HFFc6 (cell line): ENCODE measurements at places on chromosomes 4 and X. TPM values are rescaled to one million over a fixed set of nuclear protein-coding genes. Genes with fewer than 3 reads are reported as not detected.
A peak's percentile ranks its signal among the peaks of the same experiment; 100 is the strongest.

TMEM144 gene
- total RNA-seq = 0.34 TPM in 2 replicates

GRCh38 chrX:75989806-75990590 lies 182.9 kb upstream of the PBDC1 start:
- H3K4me3 ChIP-seq = no peak overlapping the region
- DNase-seq = no peak
- H3K27ac ChIP-seq = no peak overlapping the region
- no peaks in the 10 kb centered on the region for H3K36me3 ChIP-seq

DNA sequence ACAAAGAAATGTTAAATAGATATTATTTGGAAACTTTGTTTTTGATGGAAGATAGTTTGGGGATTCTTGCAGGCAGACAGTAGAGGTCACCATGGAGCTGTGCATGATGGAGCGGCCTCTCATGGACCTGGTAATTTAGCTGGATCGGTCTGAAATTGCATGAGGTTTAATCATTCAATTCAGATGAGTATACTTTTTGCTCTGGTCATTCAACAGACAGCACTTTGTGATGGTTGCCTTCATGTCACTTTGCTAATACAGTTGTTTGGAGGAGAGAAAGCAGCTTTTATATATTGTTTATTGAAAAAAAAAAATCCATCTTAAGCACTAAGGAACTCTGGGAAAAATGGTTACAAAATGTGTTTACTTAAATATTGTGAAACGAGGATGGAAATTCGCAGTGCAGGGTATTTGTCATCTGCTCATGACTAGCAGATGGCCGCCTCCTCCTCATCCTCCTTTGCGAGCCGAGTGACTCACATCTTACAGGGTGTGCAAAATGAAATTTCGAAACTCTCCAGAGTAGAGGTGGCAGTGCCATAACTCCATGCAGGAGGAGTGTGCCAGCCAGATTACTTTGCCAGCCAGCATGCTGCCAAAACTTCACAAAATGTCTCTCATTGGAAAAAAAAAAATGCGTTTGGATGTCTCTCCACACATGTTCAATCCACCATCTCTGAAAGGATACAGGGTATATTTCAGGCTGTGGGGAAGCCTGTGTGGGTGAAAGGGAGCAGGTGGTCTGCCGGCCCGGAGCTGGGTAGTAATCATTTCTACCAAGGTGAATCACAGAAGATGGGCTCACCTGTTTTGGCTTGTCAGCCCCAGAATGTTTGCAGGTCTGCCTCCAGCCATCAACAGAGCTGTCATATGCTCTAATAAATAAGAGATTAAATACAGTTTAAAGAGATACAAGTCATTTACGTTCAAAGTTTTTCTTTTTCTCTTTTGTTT lies 314.9 kb upstream of the DIPK2B start:
- H3K4me1 ChIP-seq = peaks cover 65% of the 10 kb centered on the region
- peaks cover 5% of the 10 kb centered on the region; the same call in 1 of the 2 replicates for H3K36me3 ChIP-seq
- DNase-seq = peak; percentile 86
- H3K27me3 ChIP-seq = peaks cover 3% of the 10 kb centered on the region; the same call in 1 of the 2 replicates

GRCh38 chrX:96176921-96177320 lies 507.7 kb upstream of the DIAPH2 start:
- no peaks in the 10 kb centered on the region for H3K27me3 ChIP-seq
- peaks cover 5% of the 10 kb centered on the region; the same call in 1 of the 2 replicates for H3K4me1 ChIP-seq
- no peak overlapping the region for H3K4me3 ChIP-seq
- no peak overlapping the region for H3K27ac ChIP-seq
- H3K36me3 ChIP-seq = no peaks in the 10 kb centered on the region

DNA sequence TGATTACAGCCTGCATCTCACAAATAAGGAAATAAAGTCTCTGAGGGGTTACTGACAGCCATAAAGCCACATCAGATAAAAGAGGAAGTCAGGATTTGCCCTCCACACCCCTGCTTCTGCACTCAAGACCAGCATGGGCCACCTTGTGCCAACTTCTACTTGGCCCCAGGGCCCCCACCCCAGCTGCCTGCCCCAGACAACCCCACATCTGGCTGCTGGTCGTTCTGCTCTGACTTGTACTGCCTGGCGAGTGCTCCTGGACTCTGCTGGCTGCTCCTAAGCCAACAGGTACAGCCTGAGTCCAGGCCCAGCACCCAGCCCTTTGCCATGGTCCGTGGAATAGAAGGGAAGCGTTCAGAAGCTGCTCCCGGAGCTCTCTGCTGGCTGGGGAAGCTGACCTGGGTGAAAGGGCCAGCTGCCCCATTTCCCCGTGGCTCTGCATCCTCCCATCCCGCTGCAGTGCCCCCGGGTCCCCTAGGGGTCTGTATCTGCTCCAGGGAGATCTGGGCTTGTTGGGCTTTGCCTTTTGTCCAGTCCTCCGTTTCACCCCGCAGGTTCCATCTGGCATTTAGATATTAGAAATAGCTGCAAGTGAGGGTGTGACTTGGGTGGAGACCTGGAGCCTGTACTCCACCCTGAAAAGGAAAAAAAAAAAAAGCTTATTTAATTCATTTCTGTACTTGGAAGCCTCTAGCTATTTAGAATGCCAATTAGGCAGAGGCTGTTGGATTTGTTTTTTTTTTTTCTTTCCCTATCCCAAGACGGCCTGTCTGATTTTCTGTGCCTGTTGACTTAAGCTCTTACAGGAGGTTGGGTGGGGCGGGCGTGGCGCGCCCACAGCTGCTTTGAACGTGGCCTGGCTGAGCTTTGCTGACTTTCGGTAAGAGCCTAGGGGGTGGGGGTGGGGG lies 194.7 kb downstream of the PTTG2 start:
- H3K36me3 ChIP-seq = no peaks in the 10 kb centered on the region
- H3K27ac ChIP-seq = no peak overlapping the region
- H3K4me3 ChIP-seq = no peak overlapping the region
- no peak for DNase-seq
